Upper lobe of left lung (tissue), 6 donors: ENCODE measurements at places on chromosomes 1 and 21.

- no peak overlapping the region for H3K4me3 ChIP-seq
- no peaks in the 10 kb centered on the region for H3K36me3 ChIP-seq
- DNase-seq: no peak
- no peaks in the 10 kb centered on the region for H3K4me1 ChIP-seq
- no peak overlapping the region for H3K27ac ChIP-seq
Measured at GRCh38 chr1:61873581-61873980, 131.3 kb downstream of the PATJ start.

DNA sequence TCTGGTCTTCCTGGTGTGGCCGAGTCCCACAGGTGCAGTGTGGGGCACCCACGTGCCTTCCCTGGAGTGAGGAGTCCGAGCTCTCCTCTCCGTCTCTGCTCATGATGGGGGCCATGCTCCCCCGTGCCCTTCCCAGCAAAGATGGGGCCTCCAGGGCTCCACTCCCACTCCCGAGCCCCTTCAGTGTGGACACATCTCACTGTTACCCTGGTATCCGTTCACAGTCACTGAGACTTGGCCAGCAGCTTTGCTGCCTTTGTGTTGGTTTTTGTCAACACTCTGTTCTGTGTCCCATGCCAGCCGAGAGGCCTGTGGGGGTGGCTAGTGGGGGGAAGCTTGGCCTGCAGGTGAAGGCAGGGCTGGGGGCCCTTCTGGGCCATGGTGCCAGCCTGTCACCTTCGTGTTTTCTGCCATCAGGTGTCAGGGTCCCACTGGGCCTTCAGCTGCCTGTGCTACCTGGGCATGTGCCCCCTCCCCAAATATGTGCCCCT lies 46.9 kb upstream of the POFUT2 start:
- H3K27ac ChIP-seq: no peak overlapping the region
- no peaks in the 10 kb centered on the region for H3K36me3 ChIP-seq
- no peak overlapping the region for H3K4me3 ChIP-seq
- H3K27me3 ChIP-seq: no peaks in the 10 kb centered on the region
- H3K4me1 ChIP-seq: peaks cover 12% of the 10 kb centered on the region
- no peak for DNase-seq

- H3K4me1 ChIP-seq: no peaks in the 10 kb centered on the region
- H3K36me3 ChIP-seq: peaks cover 24% of the 10 kb centered on the region
- H3K4me3 ChIP-seq: no peak overlapping the region
- H3K27ac ChIP-seq: no peak overlapping the region
- DNase-seq: no peak
Measured at GRCh38 chr21:46006547-46007491, 25.2 kb downstream of the COL6A1 start.

- H3K36me3 ChIP-seq: no peaks in the 10 kb centered on the region
- H3K27ac ChIP-seq: peak overlapping the region; percentile 54
- H3K4me1 ChIP-seq: peaks cover 14% of the 10 kb centered on the region
- no peak overlapping the region for H3K4me3 ChIP-seq
Measured at GRCh38 chr1:44067266-44068250, 36.3 kb upstream of the SLC6A9 start.

- no peaks in the 10 kb centered on the region for H3K36me3 ChIP-seq
- H3K4me3 ChIP-seq: no peak overlapping the region
- no peak overlapping the region for H3K27ac ChIP-seq
- H3K27me3 ChIP-seq: no peaks in the 10 kb centered on the region
- H3K4me1 ChIP-seq: no peaks in the 10 kb centered on the region
- no peak for DNase-seq
Measured at GRCh38 chr1:43786201-43786958, 79.0 kb downstream of the ST3GAL3 start.

- H3K4me1 ChIP-seq: no peaks in the 10 kb centered on the region
- no peaks in the 10 kb centered on the region for H3K27me3 ChIP-seq
- peaks cover 14% of the 10 kb centered on the region for H3K36me3 ChIP-seq
Measured at GRCh38 chr1:119968601-119969000, 72.3 kb upstream of the ADAM30 start.

DNA sequence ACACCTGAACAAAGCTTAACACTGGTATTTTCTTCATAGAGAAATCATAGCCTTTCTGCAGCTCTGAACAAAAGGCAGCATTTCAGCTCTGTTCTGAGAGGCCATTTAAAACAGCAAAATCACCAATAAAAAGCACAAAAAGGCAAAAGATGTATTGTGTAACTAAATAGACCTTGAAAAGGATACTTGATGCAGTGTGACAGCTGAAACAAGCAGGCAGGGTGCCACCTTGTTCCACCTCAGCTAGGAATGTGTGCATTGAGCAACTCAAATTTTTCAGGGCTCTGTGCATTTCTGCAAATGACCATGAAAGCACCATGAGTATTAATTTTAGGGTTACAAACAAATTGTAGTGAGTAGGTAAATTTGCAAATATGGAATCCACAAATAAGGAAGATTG lies 65.8 kb downstream of the RHOU start:
- no peak overlapping the region for H3K4me3 ChIP-seq
- H3K4me1 ChIP-seq: peaks cover 11% of the 10 kb centered on the region
- no peak for DNase-seq
- H3K27me3 ChIP-seq: no peaks in the 10 kb centered on the region

GRCh38 chr1:18121072-18121820 lies 13.6 kb downstream of the IGSF21 start:
- no peak overlapping the region for H3K27ac ChIP-seq
- H3K27me3 ChIP-seq: no peaks in the 10 kb centered on the region
- no peaks in the 10 kb centered on the region for H3K4me1 ChIP-seq
- H3K36me3 ChIP-seq: no peaks in the 10 kb centered on the region
- no peak overlapping the region for H3K4me3 ChIP-seq

DNA sequence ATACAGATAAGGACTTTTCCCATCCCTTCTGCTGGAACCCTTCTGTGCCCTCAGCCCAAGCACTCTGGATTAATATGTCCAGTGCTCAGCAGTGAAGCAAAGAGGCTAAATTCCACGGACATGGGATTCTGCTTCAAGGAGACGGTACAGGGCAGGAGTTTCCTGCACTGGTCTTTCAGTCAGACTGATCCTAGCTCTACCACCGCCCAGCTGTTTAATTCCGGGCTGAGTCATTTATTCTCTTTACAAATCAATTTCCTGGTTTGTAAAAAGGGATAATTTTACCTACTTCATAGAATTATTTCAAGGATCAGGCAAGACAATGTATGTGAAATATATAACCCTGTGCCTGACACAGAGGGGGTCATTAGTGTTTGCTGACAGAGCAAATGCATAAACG lies 41.6 kb upstream of the NRDC start:
- H3K27me3 ChIP-seq: no peaks in the 10 kb centered on the region
- no peaks in the 10 kb centered on the region for H3K4me1 ChIP-seq
- DNase-seq: no peak

GRCh38 chr1:19450811-19451515 lies 34.4 kb downstream of the CAPZB start:
- no peaks in the 10 kb centered on the region for H3K27me3 ChIP-seq
- no peak for DNase-seq
- H3K36me3 ChIP-seq: no peaks in the 10 kb centered on the region
- no peak overlapping the region for H3K4me3 ChIP-seq
- peaks cover 83% of the 10 kb centered on the region for H3K4me1 ChIP-seq
- H3K27ac ChIP-seq: peak overlapping the region; percentile 80

DNA sequence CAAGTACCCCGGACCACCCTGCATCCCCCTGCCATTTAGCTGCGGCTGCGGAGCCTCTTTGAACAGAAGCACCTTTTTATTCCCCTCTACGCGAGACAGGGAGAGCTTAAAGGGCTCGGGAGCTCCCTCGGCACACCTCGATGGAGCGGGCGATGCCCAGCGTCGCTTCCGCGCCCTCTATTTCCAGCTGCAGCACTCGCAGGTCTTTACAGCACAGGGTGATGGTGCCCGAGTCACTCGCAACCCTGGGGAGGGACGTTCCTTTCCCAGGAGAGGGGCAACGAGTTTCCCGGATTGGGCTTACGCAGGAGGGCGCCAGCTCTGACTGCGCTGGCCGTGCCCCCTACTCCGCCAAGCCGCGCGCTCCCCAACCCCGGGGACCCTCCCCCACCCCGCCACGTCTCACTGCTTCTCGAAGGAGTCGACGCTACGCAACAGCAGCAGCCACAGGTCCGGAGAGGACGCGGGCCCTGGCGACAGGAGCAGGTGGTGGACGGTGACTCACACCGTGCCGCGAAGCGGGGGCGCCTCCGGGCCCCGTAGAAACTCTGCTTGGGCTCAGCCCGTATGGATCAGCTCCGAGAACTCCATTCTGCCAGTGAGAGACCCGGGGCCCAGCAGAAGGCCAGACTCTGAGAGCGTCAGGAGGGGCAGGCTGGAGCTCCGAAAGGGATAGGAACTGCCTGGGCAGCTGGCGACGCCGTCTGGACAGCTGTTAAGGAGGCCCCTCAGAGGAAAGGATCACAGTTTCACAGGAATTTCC lies 5.8 kb upstream of the FAM167B start:
- H3K36me3 ChIP-seq: no peaks in the 10 kb centered on the region
- H3K27me3 ChIP-seq: no peaks in the 10 kb centered on the region
- peak overlapping the region; percentile 79 for H3K27ac ChIP-seq
- peak; percentile 89 for DNase-seq
- peaks cover 31% of the 10 kb centered on the region for H3K4me1 ChIP-seq

DNA sequence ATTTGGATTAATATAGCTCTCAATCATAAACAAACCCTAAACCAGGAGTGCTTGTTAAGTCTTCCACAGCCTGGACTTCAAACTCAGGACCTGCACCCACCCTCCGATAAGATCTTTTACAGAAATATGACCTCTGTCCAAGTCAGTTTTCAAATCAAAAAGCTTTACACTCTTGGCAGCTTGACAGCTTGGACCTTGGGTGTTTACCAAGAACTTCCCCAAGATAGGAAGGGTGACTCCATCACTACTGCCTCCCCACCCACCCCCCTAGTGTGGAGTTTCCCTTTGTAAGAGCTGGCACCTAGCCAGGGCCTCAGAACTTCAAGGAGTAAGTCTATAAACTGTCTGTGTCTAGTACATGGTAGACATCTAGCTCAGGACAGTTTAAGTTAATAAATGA lies 9.6 kb downstream of the BCAR3 start:
- no peaks in the 10 kb centered on the region for H3K27me3 ChIP-seq
- peak overlapping the region; percentile 71 for H3K27ac ChIP-seq
- H3K36me3 ChIP-seq: no peaks in the 10 kb centered on the region
- peak; percentile 85 for DNase-seq
- no peak overlapping the region for H3K4me3 ChIP-seq

DNA sequence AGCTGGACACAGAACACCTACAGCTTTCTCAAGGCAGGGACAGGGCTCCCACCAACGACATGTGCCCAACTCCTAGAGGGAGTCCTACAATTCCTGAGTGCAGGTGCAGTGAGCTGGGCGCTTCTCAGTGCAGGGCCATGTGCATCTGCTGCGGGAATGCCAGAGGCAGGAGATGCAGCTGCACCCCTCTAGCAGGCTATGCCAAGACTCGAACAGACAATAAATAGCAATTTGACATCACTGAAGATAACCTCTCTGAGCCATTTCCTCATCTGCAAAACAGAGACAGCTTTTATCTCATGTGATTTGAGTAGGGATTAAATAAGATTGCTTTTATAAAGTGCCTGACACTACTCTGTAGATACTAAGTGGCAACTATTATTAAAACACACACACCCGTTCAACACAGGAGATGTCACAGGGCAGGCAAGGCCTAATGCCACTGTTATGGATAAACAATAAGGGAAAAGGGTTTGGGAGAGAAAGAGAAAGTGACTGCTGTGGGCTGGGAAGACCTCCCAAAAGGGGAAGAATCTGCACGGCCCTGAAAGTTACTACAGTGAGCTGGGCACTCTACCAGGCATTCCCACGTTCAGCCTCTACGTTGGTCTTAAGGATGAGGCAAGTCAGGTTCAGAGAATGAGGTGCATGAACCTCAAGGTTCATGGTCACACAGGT lies 5.7 kb downstream of the SLC9A1 start:
- no peaks in the 10 kb centered on the region for H3K27me3 ChIP-seq
- no peak overlapping the region for H3K27ac ChIP-seq
- DNase-seq: no peak
- no peaks in the 10 kb centered on the region for H3K36me3 ChIP-seq

- no peaks in the 10 kb centered on the region for H3K4me1 ChIP-seq
- no peak for DNase-seq
- no peaks in the 10 kb centered on the region for H3K27me3 ChIP-seq
- no peaks in the 10 kb centered on the region for H3K36me3 ChIP-seq
- no peak overlapping the region for H3K4me3 ChIP-seq
- no peak overlapping the region for H3K27ac ChIP-seq
Measured at GRCh38 chr1:237470712-237471338, 419.9 kb downstream of the ZP4 start.

DNA sequence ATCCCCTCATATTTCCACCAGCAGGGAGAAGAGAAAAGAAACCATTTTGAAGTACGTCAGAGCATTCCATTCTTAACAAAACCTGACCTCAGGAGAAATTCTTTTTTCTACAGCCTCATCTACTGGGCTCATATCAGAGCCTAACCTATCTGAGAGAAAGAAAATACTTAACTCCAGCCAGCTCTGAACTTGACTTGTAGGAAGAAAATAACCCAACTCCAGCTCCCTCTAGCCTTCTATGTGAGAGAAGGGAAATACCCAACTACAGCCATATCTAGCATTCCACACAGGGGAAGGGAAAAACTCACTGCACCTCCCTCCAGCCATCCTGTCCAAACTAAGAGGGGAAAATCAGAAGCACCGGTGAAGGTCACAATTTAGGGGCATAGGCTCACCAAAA lies 57.7 kb downstream of the SPATA6 start:
- no peaks in the 10 kb centered on the region for H3K4me1 ChIP-seq
- no peak for DNase-seq
- H3K27ac ChIP-seq: no peak overlapping the region
- no peak overlapping the region for H3K4me3 ChIP-seq
- no peaks in the 10 kb centered on the region for H3K27me3 ChIP-seq

- no peaks in the 10 kb centered on the region for H3K4me1 ChIP-seq
- H3K36me3 ChIP-seq: no peaks in the 10 kb centered on the region
- no peak for DNase-seq
- no peaks in the 10 kb centered on the region for H3K27me3 ChIP-seq
- H3K4me3 ChIP-seq: no peak overlapping the region
Measured at GRCh38 chr1:98286656-98287055, 365.8 kb upstream of the DPYD start.

- H3K27me3 ChIP-seq: no peaks in the 10 kb centered on the region
- peaks cover 74% of the 10 kb centered on the region for H3K36me3 ChIP-seq
- peaks cover 46% of the 10 kb centered on the region for H3K4me1 ChIP-seq
- no peak overlapping the region for H3K27ac ChIP-seq
- no peak overlapping the region for H3K4me3 ChIP-seq
Measured at GRCh38 chr1:25810341-25811299, 9.1 kb upstream of the MTFR1L start.

- H3K27me3 ChIP-seq: no peaks in the 10 kb centered on the region
- peaks cover 90% of the 10 kb centered on the region for H3K4me1 ChIP-seq
- no peak overlapping the region for H3K4me3 ChIP-seq
- H3K36me3 ChIP-seq: no peaks in the 10 kb centered on the region
- H3K27ac ChIP-seq: peak overlapping the region; percentile 89
Measured at GRCh38 chr1:10675813-10676212, 120.6 kb downstream of the CASZ1 start.

- H3K27ac ChIP-seq: no peak overlapping the region
- DNase-seq: no peak
- H3K27me3 ChIP-seq: no peaks in the 10 kb centered on the region
- H3K4me3 ChIP-seq: no peak overlapping the region
- peaks cover 4% of the 10 kb centered on the region for H3K4me1 ChIP-seq
Measured at GRCh38 chr1:169694304-169695075, 16.9 kb downstream of the SELL start.

DNA sequence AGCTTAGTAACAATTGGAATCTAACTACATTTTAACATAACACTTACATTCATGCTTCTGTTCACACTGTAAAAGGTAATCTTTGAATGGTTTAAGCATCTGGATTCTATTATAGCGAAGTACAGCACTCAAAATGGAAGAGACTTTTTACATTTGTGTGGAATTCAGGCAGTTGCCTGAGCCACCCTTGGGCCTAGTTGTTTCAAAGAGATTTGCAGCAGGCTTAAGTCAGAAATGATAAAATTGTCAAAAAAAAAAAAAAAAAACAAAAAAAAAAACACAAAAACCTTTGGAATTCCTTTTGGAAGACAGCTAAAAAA lies 199.9 kb downstream of the LYPLAL1 start:
- H3K4me1 ChIP-seq: no peaks in the 10 kb centered on the region
- no peak for DNase-seq
- no peak overlapping the region for H3K27ac ChIP-seq
- H3K4me3 ChIP-seq: no peak overlapping the region
- no peaks in the 10 kb centered on the region for H3K27me3 ChIP-seq
